ENCODE measurements at places on chromosomes 2 and 18.

DNA sequence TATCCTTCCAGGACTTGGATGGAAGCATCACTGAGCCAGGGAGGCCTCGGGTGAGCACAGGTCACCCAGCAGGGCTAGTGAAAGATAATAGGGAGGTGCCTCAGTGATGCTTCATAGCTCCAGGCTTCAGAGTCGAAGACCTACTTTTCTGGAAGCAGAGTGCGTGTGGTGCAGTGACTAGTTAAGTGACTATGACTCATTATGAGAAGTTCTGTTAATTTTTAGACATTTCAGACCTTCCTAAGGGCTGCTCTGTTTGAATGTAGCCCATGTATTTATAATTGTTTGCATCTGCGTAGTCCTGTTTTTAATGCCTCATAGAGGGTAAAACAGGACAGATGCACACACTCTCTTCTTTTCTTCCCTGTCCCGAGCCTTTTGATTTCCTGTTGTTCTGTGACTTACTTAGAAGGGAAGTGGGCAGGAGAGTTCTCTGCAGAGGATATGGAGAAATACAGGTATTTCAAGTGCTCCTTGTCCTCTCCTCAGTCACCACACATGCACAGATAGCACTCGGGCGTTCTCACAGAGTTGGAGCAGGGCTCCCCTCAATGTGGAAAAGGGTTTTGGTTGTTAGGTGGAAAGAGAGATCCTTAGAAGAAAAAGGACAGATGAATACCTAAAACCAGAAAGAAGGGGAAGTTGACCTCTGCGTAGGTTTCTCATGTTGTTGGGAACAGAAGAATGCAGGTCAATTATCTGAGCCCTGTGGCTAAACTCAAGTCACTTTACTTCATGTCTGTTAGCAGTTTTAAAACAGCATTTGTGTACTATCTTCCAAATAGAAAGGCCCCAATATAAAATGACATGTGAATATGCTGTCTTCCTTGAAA, 34.7 kb downstream of the RALB start:
- no peak for DNase-seq

DNA sequence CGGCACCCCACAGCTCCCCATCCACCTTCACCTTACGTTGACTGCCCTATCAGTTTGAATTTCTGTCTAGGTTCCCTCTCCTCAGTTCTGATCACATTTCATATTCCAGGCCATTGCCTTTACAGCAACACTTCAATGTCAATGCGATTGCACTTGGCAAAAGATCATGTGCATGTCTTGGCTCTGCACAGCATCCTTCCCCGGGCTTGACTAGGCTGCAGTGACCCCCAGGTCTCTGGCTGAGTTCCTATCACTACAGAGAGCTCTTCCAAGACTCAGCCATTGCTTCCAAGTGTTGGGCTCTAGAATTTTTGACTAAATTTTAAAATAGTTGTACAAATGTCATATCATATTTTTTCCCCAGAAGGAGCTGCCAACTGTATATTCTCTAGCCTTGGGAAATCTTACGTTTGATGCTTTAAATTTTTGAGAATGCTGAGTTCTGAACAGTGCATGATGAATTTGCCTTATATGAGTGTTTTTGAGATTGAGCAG, 103.8 kb upstream of the NEDD4L start:
- no peak for DNase-seq

GRCh38 chr18:60411715-60412114, 39.1 kb upstream of the MC4R start:
- DNase-seq: no peak

- no peak for DNase-seq
These were observed 219.0 kb downstream of the SH3BP4 start for GRCh38 chr2:235170536-235171521.

DNA sequence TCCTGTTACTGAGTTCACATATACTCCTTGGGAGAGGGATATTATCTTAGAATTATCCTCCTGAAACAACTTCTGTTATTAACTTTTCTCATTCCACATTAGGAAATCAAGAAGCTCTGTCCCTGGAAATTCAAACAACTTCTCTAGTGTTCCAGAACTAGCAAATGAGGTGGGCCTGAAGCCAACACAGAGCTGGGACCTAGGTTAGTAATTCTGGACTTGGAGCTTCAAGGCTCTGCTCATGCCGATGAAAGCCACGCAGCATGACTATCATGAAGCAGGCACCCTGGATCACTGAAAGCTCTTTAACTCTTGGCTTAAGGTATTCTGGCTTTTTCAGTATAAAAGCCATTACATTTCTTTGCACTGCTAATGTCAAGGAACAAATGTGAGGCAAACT, 242.7 kb downstream of the TGIF1 start:
- no peak for DNase-seq

DNA sequence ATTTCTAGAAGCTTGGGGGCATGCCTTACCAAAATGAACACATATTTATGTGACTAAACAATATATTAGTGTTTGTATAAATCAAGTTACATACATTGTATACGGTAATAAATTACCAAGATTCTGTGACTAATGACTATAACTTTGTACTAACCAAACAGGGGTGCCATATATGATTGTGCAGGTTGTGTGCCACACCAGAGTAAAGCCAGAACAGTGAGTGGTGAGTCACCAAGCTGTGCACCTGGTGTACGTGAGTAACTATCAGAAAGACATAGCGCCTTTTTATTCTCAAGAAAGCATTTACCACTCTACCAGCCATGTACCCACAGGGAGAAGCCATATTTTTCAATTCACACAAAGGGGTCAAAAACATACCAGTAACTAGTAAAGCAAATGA, 453.2 kb upstream of the PIK3C3 start:
- no peak for DNase-seq

GRCh38 chr2:98643496-98644100, 35.2 kb downstream of the UNC50 start:
- DNase-seq: no peak

- no peak for DNase-seq
These were observed 47.0 kb downstream of the ZNF407 start for GRCh38 chr18:74644713-74645112.

GRCh38 chr18:62585274-62586150, 62.7 kb downstream of the ZCCHC2 start:
- peak; percentile 57 for DNase-seq

DNA sequence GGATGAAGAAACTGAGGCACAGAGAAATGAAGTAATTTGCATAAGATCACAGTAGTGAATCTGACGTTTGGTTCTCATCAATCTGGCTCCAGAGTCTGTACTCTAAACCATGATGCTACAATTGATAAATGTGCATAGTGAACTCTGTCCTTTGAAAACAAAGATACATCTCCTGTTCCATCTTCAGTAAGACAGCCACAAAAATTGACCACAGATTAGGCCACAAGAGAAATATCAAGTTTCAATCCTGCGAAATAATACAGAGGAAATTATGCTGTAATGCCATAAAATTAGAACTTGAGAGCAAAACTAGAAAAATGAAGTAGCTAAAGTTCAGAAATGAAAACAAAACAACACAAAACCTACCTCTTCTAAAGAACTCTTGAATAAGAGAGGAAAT, 28.4 kb downstream of the FAM98A start:
- no peak for DNase-seq

GRCh38 chr2:157447741-157448140, 3.9 kb upstream of the CYTIP start:
- no peak for DNase-seq

- DNase-seq: no peak
These were observed 26.0 kb downstream of the ACADL start for GRCh38 chr2:210199186-210199765.

DNA sequence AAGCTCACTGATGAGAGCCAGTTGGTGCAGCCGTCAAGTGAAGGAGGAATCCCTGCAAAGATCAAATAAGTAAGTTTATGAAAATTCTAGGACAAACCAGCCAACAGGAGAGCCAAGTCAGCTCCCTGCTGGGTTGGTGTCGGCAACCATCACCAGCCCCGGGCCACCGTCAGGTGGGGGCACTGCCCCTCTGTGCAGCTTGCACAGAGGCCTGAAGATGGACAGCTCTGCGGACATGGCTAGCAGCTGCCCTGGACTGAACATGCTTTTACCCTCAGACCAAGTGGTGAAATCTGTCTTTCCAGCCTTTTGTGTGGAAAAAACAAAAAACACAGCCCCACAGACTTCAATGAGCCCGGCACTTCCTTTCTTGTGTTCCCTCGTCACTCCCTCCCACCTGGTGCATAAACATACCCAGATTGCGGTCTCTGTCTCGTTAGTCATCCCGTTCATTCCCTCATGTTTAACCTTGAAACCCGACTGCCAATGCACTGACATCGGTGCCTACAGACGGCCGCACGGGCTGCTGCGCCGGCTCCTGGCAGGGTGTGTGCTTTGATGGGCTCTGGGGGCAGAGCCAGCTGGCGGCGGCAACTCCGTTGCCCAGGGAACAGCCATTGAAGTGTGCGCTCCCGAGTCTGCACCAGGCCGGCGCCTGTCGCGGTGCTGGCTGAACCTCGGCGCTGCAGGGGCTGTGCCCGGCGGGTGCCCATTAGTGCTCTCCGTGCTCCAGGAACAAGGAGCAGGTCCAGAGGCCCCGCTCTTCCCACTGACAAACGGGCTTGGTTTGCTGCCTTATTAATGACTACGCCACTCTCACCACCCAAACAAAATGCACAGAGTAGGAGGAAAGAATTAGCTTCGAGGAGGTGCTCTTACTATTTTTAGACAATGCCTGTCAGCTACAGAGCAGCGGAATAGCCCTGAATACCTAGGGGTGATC, 95.3 kb downstream of the EIPR1 start:
- no peak for DNase-seq

DNA sequence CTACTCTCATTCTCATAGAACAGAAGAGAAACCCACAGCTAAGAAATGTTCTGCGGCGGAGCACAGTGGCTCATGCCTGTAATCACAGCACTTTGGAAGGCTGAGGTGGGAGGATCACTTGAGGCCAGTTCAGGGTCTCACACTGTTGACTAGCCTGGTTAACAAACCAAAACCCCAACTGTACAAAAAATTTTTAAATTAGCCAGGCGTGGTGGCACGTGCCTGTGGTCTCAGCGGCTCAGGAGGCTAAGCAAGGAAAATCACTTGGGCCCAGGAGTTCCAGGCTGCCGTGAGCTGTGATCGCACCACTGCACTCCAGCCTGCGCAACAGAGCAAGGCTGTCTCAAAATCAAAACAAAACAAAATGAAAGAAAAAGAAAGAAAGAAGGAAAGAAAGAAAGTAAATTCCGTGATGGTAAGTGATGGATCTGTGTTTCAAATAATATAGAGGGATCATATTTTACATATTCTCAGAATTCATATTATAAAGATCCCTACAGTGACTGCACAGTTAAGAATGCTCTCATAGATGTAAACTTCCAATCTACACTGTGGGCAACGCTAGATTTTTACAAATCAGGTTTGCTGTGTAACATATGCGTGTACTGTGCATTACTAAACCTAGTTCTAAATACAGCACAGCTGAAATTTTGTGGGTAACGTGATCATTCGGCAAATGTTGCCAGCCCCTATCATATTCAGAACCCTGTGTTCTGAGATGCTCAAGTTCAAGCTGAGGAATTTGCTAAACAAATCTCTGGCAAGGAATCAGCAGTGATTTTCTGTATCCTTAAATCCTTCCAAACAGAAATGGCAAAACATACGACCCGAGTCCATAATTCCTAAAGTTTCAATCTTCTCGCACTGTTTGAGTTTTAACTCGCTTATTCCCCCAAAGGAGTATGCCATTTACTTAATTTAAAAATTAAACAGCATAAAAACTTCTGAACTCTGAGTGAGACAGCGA, 1.2 kb upstream of the RAB12 start:
- DNase-seq: no peak

- DNase-seq: no peak
These were observed 44.9 kb downstream of the CFAP210 start for GRCh38 chr2:169649278-169649677.

DNA sequence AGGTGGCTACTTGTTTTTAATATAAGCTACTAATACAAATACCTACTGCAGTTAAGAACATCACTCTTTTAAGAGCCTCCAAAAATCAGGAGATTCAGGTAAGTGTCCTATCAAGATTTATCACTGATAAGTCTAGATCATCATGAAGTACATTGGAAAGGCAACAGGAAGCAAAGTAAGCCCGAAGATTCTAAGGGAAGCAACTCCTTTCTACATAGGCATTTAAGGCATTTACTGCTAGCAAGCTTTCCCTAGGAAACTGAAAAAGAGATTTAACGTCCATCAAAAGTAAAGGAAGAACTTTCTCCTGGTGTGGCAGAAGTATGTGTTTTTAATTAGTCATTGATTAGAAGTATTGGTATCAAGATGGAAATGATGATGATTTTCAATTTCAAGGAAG, 3.7 kb downstream of the STK17B start:
- no peak for DNase-seq

GRCh38 chr2:15754703-15755099, 163.0 kb downstream of the DDX1 start:
- no peak for DNase-seq

DNA sequence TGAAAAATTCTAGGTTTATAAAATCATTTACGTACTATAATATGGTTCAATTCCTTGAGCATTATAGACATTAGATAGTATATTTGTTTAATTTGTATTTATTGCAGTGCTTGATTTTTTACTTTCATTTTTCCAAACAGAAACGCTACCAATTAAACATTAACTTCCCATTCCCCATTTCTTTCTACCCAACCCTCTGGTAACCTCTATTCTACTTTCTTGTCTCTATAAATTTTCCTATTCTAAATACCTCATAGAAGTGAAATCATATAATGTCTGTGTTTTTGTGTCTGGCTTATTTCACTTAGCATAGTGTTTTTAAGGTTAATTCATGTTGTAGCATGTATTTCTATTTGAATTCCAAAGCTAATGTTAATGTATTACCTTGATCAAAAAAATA, 11.6 kb upstream of the SLC39A10 start:
- DNase-seq: no peak

- no peak for DNase-seq
These were observed 155.2 kb downstream of the SH3BP4 start for GRCh38 chr2:235106874-235107639.
